D341Med (cell line): ENCODE measurements at places on chromosomes 11 and 22.

DNA sequence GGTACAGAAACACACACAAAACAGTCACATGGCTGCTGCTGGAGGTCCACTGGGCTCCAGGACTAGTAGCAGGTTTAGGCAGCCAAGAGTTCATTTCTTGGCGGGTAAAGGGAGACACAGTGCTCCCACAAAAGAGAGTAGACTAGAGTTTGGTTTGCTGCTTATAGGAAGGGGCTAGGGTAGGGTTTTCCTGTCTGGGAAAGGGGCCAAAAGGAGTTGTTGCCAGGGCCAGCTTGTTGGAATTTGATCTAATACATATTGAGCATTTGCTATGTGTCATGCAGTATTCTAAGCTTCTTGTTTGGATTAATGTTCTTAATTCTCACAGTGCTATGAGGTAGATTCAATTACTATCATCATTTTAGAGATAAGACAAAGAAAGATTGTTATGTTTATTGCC, 195.1 kb upstream of the PLET1 start:
- no peak for DNase-seq

- no peak for DNase-seq
Measured at GRCh38 chr11:111733016-111733415, 33.2 kb downstream of the PPP2R1B start.

GRCh38 chr11:133842730-133843129, 2.6 kb downstream of the SPATA19 start:
- DNase-seq, result no peak

DNA sequence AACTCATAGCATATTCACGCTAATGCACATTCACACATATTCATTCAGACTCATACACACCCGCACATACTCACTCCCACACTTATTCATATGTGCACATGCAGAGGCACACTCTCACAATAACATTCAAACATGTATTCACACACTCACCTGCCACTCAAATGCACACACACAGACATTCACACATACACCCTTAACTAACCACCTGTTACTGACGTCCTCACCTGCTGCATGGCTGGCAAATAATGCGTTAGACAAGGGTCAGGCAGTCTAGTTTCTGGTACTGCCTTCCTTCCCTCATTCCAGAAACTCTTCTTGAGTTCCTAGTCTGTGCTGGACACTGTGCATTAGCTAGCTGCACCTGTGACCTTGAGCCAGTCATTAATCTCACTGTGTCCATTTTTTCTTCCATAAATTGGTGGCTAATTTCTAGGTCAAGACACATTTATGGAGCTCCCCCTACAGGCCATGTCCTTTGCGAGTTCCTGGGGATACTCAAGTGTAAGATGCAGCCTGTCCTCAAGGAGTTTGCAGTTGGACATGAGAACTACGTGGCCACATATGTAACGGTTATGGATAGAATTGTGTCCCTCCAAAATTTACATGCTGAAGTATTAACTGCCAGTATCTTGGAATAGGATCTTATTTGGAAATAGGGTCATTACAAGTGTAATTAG, 34.5 kb upstream of the SEZ6L start:
- no peak for DNase-seq

DNA sequence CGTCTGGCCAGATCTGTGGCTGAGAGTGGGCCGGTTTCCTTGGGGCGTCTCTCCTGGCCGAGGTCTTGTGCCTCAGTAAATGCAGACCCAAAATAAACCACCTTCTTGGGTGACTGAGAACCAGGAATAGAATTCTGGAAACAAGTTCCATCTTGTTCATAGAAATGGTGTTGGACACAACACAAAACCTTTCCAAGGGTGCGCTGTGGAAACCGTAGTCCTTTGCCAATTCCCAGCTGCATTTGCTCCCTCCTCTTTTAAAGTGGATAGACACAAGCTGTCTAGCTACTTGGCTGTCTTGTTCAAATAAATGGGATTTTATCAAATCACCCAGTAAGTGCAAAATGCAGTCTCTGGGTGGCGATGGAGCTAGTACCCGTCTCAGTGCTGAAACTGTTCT, 300.2 kb downstream of the SHANK2 start:
- no peak for DNase-seq

GRCh38 chr11:74670171-74670570, 61.1 kb downstream of the CHRDL2 start:
- no peak for DNase-seq

DNA sequence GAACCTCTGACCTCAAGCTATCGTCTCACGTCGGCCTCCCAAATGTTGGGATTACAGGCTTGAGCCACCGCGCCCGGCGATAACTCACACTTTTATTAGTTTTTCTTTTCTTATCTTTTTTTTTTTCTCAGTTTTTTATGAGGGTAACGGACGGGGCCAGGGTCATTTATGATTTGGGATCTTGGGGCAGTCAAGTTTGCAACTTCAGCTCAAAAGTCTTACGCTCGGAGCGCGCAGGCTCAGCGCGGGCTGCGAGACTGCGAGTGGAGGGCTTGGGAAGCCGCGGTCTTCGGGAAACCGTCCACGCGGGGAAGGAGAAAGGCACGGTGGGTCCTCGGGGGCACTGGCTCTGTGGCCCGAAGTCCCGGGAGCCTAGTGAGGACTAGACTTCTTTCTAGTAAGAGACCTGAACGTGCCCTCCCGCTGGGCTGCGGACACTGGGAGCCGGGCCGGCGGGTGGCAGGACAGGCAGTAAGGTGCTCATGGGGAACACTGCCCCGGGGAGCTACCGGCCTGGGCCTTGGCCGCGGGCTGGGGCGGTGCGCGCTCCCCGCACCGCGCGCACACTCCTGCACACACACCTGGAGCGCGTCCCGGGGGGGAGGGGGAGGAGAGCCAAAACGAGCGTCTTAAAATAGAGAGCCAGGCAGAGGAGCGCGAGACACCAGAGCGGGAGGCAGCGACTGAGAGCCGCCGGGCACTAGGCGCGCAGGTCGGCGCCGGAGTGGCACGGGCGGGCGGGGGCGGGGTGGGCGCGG, 476 bp upstream of the BARX2 start:
- peak; percentile 57 for DNase-seq

GRCh38 chr11:7892059-7892699, 38.9 kb downstream of the OR10A6 start:
- no peak for DNase-seq

GRCh38 chr11:1752907-1753228, 2.5 kb upstream of the IFITM10 start:
- no peak for DNase-seq

DNA sequence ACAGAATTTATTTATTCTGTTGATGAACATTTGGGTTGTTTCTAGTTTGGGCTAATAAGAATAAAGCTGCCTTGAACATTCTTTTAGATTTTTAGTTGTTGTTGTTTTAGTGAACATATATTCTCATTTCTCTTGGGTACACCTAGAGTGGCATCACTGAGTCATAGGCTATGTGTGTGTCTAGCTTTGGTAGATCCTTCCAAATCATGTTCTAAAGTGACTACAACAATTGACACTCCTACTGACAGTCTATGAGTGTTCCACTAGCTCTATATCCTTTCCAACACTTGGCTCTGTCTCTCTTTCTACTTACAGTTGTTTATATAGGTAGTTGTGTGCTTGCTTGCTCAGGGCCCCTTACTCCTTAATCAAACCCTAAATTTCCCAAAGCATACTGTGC, 346.0 kb upstream of the NCAM1 start:
- DNase-seq, result no peak

- DNase-seq, result no peak
Measured at GRCh38 chr11:85040166-85040565, 587.0 kb downstream of the DLG2 start.

DNA sequence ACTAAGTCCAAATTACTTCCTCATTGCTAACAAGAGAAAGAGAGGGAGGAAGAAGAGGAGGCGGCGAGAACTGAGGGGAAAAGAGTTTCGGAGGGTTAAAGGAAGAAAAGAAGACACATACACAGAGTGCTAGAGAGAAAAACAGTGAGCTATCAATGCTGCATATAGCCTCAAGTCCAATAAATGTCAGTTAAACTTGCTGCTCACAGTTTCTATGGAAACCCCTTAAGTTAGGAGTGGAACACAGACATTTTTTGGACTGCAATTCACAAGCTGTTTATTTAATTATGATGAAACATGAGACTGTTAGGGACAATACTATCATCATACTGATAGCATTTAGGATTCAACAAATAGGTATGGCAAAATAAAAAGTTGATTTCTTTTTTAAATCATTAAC, 1320.4 kb downstream of the LRRC4C start:
- no peak for DNase-seq
